Erythroblast (primary cell): ENCODE measurements at places on chromosomes 7 and 10.

DNA sequence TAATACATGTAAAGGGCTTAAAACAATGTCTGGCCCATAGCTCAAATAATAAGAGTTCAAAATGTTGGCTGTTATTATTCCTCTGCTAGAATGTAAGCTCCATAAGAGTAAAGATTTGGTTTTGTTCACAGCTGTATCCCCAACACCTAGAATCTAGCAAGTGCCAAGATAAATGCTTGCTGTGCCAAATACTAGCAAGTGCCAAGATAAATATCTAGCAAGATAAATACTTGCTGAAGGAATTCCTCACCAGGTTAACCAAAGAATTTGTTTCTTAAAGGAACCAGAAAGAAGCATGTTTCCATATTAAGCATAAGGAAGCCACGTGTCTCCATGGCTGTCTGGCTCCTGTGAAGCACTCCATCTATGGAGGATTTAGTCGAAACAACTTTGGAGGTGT is 235.2 kb upstream of the SP4 start:
- no peak for DNase-seq

- no peak for DNase-seq
Measured at GRCh38 chr10:119738962-119739361, 13.1 kb downstream of the INPP5F start.

- no peak for DNase-seq
Measured at GRCh38 chr7:79502151-79502550, 48.7 kb upstream of the MAGI2 start.

- no peak for DNase-seq
Measured at GRCh38 chr10:77602231-77602912, 35.2 kb downstream of the KCNMA1 start.

GRCh38 chr10:69659241-69660038 is 29.4 kb downstream of the FAM241B start:
- no peak for DNase-seq

GRCh38 chr7:157628456-157628855 is 291.7 kb downstream of the DNAJB6 start:
- no peak for DNase-seq

DNA sequence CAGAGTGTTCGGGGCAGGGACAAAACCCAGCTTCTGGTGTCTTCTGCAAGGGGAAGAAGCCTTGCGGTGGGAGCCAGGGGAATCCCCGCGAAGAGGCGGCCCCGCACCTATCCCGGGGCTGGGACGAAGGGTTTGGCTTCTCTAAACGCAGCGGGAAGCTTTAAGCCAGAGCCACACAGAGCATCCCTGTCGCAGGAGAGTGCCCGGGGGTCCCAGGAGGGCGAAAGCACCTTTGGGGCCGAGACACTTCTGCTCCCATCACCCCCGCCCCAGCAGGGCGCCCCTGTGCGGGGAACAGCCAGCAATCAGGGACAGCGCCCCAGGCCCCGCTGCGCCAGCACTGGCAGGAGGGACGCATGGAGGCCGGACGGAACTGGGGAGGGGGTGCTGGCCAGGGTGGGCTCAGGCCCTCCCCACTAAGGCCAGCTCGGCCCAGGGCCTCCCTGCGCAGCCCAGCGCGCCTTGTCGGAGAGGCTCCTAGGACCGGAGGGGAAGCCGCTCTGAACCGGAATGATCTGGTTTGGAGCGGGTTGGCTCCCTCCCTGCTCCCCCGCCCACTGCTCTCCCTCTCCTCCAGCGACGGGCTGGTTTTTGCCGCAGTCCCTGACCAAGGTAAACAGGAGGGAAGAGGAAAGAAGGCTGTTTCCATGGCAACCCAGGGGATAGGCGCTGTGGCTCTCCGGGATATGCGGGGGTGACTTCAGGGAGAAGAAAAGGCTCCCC is 63.9 kb downstream of the TMEM209 start:
- peak; percentile 85 for DNase-seq

DNA sequence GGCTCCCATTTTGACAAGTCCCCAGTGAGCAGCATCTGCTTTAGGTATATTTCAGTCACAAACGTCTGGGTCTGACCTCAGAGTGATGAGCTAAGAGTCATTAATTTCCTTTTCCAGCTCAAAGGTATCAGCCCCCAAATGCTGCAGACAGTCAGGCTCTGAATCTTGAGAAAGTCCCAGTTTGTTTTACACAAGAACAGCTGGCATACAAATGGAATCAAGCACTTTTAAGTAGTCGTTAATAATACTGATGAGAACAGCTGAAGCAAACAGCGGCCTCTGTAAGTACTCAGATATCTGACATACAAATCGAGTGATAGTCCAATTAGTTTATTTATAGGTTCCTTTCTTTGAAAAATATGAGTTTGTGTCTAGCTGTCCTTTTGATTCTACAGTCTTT is 49.4 kb upstream of the MSRB2 start:
- no peak for DNase-seq

- DNase-seq, result no peak
Measured at GRCh38 chr10:110747609-110748464, 103.7 kb downstream of the RBM20 start.

DNA sequence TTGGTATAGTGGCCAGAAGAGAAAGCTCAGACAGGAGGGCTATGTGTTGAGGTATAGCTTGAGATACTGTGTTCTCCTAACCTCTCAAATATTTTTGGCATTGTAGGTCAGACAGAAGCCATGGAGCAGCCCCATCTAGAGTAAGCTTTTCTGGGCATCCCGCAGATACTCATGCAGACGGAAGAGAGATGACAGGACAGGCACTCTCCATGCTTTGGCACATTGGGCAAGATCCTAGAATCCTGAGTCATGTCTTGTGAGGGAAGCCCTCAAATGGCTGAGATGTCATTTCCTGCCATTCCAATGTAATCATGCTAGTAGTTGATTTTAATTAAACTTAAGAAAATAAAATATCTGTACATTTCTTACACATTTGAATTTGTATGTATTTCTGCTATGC is 16.8 kb upstream of the KIF20B start:
- no peak for DNase-seq

DNA sequence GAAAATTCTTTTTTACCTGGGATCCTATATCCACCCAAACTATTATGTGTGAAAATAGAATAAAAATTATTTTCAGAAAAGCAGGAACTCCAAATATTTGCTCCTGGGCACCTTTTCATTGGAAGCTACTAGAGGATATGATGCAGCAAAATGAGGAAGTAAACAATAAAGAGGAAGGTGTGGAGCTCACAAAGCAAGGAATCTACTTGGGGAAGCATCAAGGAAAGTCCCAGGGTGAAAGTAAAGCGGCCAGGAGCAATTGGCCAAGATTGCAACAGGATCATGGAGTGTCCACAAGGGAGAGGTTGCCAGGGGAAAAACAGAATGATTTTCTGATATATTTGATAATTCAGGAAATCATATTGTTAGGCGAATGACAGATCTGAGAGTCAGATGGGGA is 80.8 kb downstream of the CARD11 start:
- no peak for DNase-seq

GRCh38 chr7:35735396-35735795 is 40.5 kb upstream of the HERPUD2 start:
- DNase-seq, result no peak

GRCh38 chr7:156897673-156898072 is 4.7 kb upstream of the LMBR1 start:
- no peak for DNase-seq

- no peak for DNase-seq
Measured at GRCh38 chr7:100509231-100509630, 25.5 kb downstream of the NYAP1 start.

DNA sequence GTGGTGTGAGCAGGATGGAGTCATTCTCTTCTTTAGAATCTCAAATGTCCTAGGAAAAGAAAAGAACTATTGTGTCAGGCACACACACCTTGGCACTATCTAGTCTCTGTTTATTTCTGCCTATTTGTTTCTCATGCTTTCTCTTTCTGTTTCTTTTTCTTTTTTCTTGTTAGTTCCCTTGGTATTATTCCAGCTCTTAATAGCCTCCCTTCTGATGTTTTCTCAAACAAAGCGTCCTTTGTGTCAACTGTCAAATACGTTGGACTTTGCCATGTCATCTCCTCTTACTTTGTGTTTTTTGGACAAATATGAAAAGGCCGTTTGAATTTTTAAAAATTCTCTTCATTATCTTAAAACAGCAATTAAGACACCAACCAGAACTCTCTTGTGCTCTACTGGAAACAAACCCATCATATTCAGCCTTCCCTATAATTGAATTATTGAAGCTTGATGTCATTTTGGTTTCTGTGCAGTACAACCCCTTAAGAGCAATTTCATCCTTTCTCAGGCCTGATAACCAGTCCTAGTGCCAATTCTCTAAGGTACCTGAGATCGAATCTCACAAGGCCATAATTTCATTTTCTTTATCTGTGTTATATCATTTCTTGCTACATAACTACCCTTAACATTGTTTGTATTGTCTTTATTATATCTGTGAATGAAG is 497.8 kb upstream of the NRP1 start:
- DNase-seq, result no peak

DNA sequence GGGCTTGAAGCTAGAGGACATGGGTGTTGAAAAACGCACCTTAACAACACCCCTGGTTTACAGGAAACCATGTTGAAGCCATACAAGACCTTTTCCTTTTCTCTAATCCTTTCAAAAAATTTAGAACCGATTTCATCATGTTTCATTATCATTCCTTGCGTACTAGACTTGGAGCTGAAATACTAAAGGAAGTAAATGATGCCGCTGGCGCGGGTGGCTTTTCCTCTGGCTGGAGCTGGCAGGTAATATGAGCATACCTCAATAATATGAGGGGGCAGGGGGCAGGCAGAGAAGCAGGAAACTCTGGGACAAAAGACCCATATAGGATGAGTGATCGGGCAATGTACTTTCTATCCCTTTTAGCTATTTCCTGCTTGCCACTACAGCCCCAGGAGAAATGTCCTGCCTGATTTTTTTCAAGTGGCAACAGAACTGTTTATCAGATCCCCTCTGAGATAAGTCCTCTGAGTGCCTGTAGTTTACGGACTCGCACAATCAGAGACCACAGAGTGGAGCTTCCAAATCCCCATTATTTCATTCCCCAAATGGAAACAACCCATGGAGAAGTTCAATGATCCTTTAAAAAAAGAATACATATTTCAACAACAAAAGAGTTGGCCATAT is 450.1 kb downstream of the KCNMA1 start:
- no peak for DNase-seq

- DNase-seq, result no peak
Measured at GRCh38 chr10:128295003-128295402, 168.8 kb upstream of the MKI67 start.

DNA sequence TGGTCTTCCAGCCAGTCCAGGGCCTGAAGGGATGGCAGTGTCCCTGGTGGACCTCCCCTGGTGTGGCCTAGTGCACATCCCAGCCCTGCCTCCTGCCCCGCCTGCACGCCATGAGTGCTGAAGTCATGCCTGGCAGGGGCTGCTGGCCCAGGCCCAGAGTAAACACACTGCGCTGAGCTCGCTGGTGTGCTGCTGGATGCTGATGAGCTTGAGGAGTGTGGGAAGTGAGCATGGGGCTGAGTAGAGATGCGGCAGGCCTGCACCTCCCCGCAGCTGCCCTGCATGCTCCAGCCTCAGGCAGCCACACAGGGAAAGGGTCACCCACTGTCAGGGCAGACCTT is 43.2 kb downstream of the HTRA1 start:
- no peak for DNase-seq

DNA sequence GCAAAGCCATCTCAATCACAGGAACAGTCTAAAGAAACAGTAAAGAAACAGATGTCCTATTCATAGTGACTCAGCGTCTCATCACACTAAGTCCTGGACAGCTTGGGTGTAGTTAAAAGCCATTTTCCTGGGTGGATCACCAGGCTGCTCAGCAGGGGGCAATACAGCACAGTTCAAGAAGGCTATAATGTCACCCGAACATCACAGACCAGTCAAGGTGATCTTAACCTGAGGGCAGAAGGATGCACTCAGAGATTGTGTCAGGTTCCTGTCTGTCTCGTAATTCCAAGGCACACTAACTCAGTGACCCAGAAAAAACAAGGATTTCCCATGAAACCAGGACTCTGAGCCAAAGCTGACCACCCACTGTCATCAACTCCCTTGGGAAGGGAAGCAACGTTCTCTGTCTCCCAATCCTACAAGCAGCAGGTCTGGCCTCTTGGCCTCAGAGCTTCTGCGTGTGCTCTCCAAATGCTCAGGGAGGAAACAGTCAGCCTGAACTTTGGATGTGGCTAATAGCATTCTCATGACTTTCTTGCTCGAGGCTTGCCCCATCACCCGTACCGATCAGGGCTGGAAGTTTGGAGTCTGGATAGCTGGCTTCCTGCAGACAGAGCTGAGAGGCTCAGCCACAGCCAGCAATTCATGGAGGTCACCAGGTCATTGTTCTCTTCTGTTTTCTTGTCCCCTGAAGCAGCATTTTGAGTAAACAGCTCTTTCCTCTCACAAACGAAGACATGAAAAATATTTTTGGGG is 90.4 kb upstream of the FAM171A1 start:
- DNase-seq, result peak; percentile 74

GRCh38 chr10:50552771-50553535 is 70.8 kb downstream of the SGMS1 start:
- peak; percentile 78 for DNase-seq

DNA sequence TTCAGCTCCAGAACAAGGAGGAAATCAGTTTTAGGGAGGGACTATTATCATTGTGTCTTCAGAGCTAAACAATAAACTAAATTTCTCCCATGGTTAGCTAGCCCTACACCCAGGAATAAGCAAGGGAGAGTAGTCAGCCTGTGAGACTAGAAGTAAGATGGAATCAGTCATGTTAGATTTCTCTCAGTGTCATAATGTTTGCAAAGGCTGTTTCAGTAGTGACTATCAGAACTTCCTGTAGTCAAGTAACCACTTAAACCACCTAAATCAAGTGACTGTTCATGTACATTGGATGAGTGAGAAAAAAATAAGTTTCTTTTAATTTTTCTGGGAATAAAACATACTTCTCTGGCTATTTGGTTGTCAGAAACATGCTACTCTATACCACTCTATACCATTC is 121.6 kb downstream of the KCND2 start:
- no peak for DNase-seq

DNA sequence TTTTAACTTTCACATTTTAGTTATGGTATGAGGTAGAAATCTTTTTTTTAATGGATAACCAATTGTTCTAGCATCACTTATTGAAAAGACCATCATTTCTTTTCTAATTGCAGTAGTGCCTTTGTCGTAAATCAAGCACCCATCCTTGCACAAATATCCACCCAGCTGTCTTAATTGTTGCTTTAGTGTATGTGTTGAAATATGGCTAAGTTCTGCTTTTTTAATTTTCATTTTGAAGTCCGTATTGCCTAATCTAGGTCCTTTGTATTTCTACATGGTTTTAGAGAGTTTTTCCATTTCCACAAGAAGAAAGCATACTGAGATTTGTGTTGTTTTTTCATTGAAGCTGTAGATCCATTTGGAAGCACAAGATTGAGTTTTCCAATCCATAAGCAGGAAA is 259.6 kb upstream of the SEMA3E start:
- DNase-seq, result no peak

- no peak for DNase-seq
Measured at GRCh38 chr10:110168601-110169481, 38.6 kb upstream of the MXI1 start.

DNA sequence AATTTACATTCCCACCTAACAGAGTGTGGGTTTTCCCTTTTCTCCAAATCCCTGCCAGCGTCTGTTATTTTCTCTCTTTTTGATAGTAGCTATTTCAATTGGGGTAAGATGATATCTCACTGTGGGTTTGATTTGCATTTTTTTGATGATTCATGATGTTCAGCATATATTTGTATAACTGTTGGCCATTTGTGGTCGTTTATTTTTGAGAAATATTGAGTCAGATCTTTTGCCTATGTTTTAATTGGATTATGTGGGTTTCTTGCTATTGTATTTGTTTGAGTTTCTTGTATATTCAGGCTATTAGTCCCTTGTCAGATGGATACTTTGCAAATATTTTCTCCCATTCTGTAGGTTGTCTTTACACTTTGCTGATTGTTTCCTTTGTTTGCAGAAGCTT is 193.8 kb downstream of the ABCA13 start:
- DNase-seq, result no peak
